Epithelial cell of esophagus (primary cell): ENCODE measurements at places on chromosomes 4 and X.

GRCh38 chrX:155020591-155020990 lies 1.9 kb downstream of the F8 start:
- no peak for DNase-seq

DNA sequence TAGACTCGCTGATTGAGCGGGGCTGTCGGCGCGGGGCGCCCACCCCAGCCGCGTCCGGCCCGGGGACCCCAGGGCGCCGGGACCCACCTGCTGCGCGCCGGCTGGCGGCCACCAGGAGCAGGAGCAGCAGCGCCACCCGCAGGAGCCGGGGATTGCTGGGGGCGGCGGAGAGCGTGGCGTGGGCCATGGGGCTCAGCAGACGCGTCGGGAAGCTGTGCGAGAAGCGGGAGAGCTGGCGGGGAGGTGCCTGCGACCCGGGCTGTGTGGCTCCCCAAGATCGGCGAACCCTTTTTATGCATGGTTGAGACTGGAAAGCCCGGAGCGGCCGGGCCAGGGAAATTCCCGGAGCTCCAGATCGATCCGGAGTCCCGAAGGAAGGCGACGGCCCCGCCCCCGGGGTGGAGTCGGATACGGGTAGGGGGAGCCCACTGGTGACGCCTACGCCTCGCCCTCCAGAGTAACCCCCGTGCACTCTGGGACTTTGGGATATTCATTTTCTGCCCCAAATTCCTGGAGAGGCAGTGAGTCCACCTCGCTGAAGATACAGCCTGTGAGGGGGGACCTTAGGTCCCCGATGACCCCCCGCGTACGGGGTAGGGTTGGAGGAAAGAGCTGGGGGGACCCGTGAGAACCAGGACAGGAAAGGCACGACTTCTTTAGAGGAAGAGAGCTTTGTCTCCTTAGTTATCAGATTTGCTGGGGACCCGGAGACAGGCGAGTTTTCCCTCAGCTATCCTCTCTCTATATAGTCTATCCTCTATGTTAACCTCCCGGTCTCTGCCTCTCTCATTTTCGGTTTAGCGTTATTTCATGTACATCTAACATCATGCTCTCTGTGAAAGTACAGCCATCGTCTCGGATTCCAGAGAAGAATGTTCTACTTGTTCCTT lies at the start of gene CXCL3:
Gene CXCL3 (minus strand): TSS at position 265 of the 890 bp plus-strand sequence. CDS start 78 bp downstream, at position 187.
- peak; percentile 49 for DNase-seq

- no peak for DNase-seq
Measured at GRCh38 chr4:39802005-39802404, 104.1 kb downstream of the UBE2K start.

- DNase-seq: no peak
Measured at GRCh38 chrX:132033166-132033565, 10.1 kb downstream of the STK26 start.

GRCh38 chr4:108113229-108113628 lies 55.5 kb downstream of the LEF1 start:
- DNase-seq: no peak

- no peak for DNase-seq
Measured at GRCh38 chr4:111610681-111611080, 534.6 kb upstream of the FAM241A start.

DNA sequence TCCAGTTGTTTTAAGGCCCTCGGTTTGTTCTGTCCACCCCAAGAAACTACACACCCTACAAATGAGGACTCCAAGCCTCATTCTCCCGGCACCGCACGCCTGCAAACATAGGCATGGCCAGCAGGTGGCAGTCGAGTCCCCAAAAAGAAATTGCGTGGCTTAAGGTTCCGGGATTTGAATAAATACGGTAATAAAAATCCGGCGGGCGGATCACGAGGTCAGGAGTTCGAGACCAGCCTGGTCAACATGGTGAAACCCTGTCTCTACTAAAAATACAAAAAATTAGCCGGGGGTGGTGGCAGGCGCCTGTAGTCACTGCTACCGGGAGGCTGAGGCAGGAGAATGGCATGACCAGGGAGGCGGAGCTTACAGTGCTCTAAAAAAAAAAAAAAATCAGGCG lies 21.8 kb upstream of the CSF2RA start:
- DNase-seq: peak; percentile 24

GRCh38 chr4:66465111-66465510 lies 794.8 kb upstream of the EPHA5 start:
- DNase-seq: peak; percentile 50

- DNase-seq: no peak
Measured at GRCh38 chrX:114599911-114600310, 16.0 kb downstream of the HTR2C start.

GRCh38 chrX:119738742-119739141 lies 19.6 kb upstream of the SOWAHD start:
- DNase-seq: no peak

DNA sequence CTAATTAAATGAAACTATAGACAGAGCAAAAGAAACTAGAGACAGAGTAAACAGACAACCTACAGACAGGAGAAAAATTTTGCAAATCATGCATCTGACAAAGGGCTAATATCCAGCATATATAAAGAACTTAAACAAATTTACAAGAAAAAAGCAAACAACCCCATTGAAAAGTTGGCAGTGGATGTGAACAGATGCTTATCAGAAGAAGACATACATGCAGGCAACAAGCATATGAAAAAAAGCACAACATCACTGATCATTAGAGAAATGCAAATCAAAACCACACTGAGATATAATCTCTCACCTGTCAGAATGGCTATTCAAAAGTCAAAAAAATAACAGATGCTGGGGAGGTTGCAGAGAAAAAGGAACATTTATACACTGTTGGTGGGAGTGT lies 14.8 kb downstream of the ZNF280C start:
- no peak for DNase-seq

GRCh38 chrX:17876135-17876534 lies 15.0 kb upstream of the RAI2 start:
- peak; percentile 0 for DNase-seq

DNA sequence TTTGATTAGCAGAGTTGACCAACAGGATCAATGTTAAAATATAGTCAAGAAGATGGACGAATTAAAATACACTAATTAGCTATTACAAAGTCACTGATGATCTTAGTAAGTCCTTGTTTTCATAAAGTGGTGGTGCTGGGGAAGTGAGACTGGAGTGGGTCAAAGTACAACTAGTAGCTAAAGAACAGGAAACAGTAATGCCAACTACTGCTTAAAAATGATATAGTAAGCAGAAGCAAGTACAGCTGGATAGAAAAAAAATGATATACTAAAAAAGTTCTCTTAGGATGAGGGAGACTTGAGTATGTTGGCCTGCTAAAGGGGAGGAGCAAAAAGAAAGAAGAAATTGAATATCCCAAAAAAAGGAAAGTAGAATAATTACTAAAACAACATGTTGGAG lies 580.8 kb upstream of the FTHL17 start:
- no peak for DNase-seq

DNA sequence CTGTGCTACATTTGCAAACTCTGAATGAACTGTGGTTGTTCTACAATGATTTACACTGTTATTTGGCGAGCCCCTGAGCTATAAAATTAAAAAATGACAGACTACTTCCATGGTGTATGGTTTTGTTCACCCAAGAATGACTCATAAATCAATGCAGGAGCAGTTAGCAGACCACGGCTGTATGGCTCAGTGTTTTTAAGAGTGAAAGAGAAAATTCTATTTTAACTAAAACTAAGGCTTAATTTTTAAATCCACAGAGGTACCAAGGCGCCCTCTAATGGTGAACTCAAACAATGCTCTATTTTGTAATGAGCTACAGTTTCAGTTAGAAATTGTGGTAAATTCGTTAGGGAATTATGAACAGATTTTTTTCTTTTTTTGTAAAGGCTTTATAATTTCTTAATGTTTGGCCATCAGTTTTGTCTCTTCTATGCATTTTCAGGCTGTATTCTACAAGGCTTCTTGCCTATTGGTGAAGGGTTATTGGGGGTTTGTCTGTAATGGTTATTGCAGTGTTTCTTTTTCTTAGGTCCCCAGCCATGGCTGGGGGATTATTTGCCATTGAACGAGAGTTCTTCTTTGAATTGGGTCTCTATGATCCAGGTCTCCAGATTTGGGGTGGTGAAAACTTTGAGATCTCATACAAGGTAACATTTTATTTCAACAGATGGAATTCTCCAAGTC lies 32.5 kb downstream of the HMGB2 start:
- DNase-seq: peak; percentile 23
